Islet precursor cell (in vitro differentiated cells): ENCODE measurements at places on chromosomes 1 and 21.

DNA sequence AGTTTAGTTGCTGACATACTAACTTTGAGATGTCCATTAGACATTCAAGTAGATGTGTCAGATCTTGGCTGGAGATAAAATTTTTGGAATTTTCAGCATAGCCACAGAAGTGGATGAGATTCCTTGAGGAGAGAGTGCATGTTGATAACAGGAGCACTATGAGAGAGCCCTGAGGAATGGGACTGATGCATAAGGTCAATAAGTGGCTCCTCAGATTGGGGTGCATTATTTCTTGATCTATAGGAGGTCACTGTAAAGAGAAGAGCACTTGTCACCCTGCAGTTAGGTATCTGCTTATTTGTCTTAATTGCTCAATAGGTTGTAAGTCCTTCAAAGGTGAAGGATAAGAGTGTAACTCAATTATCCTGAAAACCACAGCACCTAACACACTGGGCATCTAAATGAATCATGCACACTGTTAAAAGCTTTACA is 52.0 kb upstream of the TACSTD2 start:
- DNase-seq, result no peak

- no peak for DNase-seq
These were observed 248.1 kb upstream of the C1orf105 start for GRCh38 chr1:172172352-172172831.

DNA sequence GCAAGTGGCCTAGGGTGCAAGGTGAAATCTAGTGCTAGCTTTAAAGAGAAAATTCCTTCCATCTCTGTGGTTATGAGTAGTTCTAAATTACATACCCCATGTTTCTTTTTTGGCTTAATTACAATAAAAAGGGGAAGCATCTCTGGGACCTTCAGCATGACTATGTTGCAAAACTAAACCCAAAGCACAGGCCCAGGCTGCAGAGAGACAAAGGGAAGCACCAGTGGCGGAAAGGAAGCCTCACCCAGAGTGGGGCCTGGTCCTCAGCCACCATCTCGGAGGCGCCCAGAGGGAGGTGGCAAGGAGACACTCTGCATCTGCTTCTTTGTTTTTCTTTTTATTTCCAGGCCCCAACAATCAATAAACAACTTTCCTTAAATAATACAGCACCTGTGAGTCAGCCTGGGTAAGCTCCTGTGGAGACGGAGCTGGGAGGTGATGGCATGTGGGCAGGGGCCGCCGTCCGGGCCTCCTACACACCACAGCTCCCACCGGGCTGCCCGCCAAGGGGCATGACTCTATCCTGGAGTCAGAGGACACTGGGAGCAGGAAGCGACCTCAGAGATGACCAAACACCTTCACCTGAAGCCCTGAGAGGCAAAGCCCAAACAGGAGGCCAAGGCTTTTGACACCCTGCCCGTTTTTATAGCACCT is 21.7 kb downstream of the ITPKB start:
- peak; percentile 38 for DNase-seq

GRCh38 chr1:42328916-42329496 is 6.0 kb downstream of the FOXJ3 start:
- no peak for DNase-seq

- DNase-seq, result no peak
These were observed 28.1 kb downstream of the ACBD3 start for GRCh38 chr1:226158457-226158856.

DNA sequence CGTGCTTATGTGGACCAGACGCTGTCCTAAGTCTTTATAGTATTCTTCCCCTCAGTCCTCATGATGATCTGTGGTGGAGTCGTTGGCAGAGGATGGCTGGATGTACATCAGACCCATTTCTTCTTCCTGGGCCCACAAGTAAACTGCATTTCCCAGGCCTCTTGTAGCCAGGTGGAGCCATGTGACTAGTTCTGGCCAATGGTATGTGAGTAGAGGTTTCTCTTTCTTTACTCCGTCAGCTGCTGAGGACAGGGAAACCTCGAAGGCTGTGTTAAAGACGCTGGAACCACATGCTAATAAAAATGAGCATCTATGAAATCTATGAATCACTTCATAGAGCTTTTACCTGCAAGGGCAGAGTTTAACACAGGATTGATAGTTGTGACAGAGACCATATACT is 18.7 kb upstream of the ZNF362 start:
- no peak for DNase-seq

DNA sequence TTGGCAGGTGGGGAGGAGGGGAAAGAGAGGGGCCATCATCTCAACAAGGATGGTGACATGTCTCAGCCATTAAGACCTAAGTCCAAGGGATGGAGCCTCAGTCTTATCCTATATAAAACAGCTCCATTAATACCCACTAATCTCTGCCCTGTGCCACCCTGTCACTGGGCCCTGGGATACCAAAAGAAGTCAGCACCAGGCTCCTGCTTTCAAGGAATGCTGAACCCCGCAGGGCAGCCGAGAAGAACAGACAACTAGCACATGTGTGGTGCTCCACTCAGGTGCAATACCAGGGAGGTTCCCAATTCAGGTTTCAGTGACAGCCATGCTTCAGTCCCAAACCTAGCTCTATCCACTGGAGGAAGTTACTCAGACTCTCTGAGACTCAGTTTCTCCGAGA is 128.4 kb downstream of the GRIK3 start:
- peak; percentile 23 for DNase-seq

- peak; percentile 67 for DNase-seq
These were observed 281.9 kb upstream of the C1orf105 start for GRCh38 chr1:172138634-172139033.

DNA sequence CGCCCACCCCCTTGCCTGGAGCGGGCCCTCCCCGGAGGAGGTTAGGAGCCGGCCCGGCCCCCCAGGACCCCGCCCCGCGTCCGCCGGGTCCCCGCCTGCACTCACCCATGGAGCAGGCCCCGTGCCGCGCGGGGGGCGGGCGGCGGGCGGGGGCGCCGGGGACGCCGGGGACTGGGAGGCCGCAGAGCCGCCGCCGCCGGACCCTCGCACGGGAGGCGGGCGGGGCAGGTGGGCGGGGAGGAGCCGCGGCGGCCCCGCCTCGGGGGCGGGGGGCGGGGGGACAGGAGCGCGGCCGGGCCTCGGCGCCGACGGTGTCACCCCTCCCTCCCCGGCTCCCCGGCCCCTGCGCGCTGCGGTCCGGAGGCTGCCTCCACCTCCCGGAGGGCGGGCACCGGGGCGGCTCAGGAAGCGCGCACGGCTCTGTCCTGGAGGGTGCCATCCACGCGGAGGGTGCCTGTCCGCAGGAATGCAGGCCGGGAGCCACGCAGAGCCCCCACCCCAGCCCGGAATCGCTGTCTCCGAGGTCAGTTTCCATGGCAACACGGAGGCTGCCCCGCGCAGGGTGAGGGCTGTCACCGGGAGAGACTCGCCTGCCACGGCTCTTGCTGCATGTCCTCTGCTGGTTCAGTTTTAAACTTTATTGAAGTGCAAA is 5.9 kb upstream of the PLEKHG5 start:
- peak; percentile 85 for DNase-seq
